ENCODE measurements at places on chromosomes 5 and 9.

DNA sequence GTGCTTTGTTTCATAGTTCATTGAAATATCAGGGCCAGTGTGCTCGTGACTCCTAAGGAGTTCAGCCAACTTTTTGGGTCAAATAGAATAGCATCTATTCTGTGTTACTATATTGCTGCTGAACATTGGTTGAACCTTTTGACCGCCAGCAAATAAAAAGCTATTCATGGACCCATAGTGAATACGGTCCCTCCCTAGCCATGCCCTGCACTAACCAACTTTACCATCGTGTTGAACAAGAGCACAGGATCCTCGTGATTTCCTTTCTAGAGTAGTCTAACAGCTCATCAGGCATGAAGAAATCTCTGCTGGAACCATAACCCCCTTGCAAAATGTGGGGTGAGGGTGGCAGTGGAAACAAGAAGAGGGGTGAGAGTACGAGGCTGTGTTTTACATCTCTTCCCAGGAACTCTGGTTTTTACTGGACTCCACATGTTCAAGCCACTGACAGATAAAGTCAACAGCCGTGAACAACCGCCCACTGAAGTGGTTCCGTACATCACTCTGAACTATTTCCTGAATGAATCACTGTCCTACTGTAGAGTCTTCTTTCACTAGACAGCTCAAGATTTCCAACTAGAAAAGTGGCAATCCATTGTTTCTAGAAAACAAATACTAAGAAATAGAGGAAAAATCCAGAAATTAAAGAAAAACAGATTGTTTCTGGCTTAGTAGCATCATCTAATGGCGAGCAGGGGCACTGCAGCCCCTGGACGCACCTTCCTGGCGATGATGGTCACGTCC is 70.1 kb upstream of the SPATA31E1 start:
- no peak for DNase-seq

DNA sequence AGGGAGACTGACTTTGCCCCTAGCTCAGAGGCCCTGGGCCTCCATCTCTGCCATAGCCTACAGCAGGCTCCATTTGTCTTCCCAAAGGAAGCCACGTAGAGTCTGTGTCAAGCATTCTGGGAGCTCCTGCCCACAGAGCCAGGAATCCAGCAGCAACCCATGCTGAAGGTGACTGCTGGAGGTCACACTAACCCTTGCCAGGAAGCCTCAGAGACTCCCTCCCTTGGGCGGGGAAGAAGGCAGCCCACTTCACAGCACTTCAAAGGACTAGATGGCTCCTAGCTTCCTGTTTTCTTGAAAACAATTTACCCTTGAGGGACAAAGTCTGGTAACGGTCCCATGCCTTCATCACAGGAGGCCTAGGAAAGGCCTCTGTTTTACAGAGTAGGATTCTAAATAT is 1.7 kb downstream of the CKMT2 start:
- no peak for DNase-seq

DNA sequence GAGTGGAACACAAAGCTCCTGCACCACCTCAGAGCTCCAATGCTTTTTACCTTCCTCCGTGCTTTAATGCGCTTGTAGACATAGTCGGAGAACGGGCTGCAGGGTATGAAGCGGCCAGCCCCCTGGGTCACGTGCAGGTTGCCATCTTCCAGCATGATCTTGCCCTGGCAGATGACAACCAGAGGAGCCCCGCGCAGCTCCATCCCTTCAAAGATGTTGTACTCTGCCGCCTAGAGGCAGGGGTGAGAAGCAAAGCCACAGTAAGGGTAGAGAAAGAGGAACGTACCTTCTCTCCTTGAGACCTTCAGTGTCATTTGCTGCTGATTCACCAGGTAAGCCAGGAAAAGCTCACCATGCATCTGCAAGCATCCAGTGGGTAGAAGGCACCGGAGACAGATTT is 112.3 kb downstream of the DPYSL3 start:
- no peak for DNase-seq

DNA sequence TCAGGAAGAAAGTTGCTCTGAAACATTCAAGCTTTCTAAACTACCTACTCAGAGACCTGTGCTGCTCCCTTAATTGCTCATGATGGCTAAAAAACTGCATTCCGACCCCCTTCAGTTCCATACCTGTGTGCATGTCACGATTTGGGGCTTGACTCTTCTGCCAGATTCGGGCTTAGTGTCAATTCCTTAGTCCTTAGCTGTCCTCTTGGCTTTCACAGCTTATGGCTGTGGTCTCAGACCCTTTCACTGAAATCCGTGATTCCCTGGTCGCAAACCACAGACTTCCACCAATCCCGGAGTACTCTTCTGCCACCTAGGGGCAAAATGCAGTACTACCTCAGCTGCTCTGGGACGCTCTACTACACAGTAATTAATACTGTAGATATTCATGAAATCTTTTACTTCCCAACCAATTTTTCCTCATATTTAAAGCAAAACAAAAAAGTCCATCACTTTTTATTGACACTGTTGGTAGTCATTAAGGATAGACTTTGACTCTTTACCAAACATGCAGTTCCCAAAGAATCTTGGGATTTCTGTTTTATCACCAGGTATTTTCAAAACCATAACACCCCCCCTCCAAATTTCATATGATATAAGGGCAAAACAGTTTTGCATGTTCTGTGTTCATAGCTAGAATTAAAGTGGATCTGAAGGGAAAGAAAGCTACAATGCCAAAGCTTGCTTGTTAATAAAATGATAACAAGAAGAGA is 617.4 kb downstream of the SLCO4C1 start:
- DNase-seq = peak; percentile 6

DNA sequence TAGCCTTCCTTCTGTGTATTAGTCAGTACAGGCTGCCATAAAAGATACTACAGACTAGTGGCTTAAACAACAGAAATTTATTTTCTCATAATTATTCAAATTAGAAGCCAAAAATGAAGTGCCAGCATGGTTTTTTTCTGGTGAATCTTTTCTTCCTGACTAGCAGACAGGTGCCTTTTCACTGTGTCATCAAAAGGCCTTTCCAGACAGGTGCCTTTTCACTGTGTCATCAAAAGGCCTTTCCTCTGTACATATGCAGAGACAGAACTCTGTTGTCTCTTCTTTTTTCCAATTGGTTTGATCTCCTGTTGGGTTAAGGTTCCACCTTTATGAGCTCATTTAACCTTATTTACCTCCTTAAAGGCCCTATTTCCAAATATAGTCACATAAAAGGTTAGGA is 599.9 kb downstream of the ISL1 start:
- DNase-seq = no peak

GRCh38 chr5:136308212-136308795 is 57.0 kb downstream of the TRPC7 start:
- no peak for DNase-seq

GRCh38 chr9:16718952-16719351 is 151.5 kb downstream of the BNC2 start:
- DNase-seq = no peak
